ENCODE measurements at places on chromosomes 6 and 20.

DNA sequence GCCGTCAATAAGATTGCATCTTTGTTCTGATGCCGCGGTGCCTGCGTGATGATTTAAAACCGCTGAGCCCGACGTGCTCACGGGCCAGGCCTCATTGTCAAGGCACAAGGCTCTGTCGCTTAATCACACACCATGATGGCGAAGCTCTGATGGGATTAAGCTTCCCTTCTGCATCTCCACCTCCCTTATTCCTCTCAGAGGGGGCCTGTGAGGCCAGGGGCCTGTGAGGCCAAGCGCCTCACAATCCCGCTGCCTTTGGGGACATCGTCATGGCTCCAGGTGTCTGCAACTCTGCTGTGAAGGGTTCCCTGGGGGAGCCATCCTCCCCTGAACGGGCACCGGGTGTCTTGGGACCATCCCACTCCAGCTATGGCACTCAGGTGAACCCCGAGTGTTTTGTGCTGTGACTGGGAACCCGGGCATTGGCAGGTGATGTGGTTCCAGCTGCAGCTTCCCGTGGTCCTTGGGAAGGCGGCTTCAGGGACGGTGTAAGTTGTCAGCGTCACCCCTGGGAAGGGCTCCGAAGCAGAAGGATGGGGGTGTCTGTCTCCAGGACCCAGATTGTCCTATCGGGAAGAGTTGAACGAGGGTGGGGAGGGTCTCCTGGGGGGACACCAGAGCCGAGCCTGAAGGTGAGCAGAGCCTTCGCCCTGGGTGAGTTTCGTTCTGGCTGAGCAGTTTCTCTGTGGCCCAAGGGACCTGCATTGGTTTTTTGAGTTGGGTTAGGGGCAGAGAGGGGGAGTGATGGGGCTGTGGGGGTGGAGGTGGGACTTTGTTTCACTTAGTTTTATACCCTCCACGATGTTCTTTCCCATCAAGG, 18.0 kb upstream of the BHLHE23 start:
- no peak for DNase-seq

DNA sequence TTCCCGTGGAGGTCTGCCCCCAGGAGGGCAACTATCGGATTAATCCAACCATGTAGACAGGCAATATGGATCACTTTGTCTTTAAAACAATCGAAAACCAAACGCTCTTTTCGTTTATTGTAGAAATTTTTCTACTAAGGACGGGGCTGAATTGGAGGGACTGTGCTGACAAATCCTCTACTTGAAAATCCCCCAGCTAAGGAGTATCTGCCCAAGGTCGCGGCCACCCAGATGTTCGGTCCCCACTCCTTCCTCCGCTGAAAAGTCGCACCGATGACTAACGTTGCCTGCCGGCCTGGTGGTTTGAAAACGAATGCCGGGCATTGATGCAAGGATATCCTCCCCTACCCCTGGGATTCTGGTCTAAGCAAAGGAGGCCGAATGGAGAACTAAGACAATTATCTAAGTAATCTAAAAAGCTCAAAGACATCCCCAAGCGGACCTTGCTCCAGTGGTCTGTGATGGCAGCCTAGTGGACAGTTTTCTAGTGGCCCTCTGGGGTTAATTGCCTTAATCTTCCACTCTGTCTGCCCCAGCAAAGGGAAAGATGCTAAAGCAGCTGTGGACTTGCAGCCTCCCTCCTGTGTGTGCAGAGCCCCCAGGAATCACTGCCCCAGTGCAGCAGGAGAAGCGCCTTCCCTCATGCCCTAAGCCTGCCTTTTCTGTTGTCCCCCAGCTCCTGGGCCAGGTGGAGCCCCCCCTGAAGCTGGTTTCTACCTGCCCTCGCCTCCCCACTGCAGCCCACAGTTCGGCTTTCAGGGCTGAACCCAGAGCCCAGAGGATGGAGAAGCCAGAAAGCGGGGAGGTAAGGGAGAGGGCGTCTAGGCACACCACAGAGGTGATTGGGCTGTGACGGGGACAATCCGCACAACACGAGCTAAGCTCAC, 3.6 kb upstream of the FOXC1 start:
- no peak for DNase-seq

DNA sequence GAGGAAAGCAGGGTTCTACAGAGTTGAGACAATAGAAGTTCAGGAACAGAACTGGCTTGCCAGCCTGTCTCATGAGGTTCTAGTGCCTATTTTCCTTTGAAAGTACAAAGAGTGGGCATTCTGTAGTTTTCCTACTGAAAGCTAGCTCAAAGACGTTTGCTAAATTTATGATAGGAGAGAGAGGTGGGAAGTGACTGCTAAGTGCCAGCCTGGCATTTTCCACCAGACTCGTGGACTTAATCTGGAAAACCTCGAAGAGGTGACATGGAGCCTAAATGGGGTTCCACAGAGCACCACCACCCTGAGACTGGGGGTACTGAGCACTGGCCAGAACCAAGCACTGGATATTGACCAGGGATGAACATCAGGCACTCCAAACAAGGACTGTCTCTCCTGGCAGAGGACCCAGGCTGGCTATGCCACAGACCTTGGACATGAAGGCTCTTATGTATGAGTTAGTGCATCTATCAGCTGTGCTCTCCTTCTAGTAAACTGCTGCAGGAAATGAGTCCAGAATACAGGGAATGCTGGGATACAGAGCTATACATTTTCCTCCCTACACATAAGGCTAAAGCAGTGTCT, 7.1 kb downstream of the PEX6 start:
- DNase-seq: no peak

GRCh38 chr6:148395583-148396101, 53.0 kb downstream of the SASH1 start:
- no peak for DNase-seq

DNA sequence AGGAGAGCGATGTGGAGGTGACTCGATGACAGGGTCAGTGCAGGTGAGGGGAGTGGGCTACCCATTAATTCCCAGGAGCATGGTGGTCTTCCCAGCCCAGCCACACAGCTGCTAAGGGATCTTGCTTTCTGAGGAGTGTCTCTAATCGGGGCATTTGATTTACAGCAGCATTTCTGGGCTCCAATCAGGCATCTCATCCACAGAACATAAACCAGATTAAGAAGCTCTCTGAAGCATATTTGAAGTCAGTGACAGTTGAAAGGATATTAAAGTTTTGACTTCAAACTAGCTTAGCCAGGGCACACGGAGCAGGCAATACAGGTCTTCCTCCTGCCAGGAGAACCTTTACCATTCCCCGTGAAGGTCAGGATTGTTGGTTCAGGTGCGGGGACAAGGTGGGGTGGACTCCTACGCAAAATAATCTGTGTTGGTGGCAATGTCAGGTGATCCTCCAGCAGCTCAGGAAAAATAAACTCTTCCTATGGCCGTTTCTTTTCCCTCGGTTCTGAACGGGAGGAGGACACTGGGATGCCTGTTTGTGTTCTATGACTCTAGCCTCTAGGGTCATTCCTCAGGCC, 39.9 kb upstream of the ZNF831 start:
- no peak for DNase-seq

GRCh38 chr6:45483501-45483900, 105.8 kb upstream of the SUPT3H start:
- no peak for DNase-seq

GRCh38 chr6:136549300-136550044, 750 bp downstream of the MAP7 start:
- no peak for DNase-seq

DNA sequence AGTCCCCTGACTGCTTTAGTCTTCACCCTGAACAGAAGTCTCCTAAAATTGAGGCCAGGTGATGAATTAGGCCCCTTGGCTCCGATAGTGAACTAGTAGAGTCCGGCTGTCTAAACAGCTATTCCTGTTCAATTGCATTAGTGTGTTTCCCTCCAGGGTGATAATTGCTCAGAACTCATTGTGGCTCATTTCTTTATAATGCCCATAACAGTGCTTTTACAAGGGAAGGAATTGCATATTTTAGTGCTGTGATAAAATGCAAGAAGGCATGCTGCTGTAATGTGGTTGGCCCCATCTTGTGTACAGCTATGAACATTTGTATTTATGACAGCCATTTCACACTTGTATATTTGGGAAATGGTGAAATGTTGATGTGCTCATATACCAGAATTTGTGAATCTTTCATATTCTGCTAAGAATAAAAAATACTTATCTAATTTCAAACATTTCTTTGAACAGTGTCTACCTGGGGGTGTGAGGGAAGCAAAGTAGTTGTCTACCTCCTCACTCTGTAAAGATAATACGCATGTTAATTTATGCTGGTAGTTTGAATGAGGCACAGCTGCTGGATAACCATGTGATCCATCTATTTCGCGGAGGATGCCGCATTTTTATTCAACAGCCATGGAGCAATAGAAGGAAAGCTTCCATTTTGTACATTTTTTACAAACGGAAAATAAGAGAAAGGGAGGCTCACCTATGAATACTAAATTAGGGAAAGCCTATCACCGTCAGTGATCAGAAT, 451.4 kb downstream of the NKAIN2 start:
- DNase-seq: no peak

GRCh38 chr6:116412270-116412669, 41.5 kb downstream of the DSE start:
- no peak for DNase-seq

DNA sequence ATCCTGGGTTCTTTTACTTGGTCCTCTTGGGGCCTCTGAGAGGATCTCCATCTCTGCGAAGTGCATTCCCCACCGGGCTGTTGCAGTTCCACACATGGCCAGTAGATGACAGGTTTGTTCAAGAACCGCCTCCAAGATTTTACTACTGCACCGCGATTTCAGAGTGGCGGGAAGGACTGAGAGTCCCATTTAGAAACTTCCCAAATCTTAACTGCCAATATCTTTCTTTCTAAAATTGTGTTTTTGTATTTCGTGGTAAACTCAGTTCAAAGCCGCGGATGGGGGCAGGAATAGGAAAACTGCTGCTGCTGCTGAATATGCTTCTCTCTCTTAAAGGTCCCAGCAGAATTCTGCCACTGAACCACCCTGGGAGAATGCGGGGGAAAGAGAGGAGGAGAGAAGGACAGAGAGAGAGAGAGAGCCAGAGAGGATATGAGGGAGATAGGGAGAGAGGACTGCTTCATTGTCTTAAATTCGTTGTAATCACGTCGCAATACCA, 8.6 kb upstream of the BTNL2 start:
- DNase-seq: peak; percentile 1

DNA sequence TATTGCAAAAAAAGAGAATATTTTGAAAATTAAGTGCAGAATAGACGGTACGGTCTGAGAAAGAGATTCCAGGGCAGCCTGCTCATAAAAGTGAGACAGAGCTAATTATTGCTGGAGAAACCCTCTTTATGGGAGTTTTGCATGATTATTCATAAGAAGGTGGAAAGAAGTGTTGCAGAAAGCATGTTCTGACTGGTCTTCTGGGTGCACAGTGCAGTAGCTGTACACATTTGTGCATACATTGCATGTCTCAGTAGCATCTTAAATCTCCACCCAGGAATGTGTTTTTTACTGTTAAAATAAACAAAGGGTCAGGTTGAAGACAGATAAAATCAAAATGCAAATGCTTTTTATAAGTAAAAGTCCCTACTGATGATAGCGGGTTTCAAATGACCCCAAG, 1813.6 kb upstream of the DEFB115 start:
- no peak for DNase-seq

DNA sequence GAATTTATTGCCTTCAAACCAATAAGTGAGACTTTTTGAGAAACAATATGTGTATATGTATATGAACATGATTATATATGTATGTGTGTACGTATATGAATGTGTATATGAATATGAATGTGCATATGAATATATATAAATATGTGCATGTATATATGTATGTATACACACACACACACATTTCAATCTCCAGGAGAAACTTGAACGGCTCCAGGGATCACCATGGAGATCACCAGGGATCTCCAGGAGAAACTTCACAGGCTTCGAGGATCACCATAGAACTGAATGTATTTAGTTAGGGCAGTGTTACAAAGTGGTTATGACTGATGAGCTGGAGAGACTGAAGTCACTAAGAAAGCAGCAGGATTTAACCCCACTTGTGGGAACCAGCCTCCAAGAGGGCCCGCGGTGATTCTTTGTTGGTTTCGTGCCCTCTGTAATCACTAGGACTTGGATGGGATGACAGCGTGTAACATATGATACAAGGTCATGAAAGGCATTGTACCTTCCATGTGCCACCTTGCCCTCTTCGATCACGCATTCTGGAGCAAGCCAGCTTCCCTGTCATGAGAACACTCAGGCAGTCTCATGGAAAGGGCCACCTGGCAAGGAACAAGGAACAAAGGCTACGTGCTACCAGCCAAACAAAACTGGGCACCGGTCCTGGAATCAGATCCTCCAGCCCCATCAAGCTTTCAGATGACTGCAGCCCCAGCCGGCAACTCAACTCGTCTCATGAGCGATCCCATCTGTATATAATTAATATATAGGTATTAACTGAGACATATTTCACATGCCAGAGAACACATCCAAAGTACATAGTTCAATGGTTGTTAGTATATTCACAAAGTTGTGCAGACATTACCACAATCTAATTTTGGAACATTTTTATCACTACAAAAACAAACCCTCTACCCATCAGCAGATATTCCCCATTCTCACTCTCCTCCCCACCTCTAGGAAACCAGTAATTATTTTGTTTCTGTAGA, 8.6 kb downstream of the FAM50B start:
- no peak for DNase-seq

DNA sequence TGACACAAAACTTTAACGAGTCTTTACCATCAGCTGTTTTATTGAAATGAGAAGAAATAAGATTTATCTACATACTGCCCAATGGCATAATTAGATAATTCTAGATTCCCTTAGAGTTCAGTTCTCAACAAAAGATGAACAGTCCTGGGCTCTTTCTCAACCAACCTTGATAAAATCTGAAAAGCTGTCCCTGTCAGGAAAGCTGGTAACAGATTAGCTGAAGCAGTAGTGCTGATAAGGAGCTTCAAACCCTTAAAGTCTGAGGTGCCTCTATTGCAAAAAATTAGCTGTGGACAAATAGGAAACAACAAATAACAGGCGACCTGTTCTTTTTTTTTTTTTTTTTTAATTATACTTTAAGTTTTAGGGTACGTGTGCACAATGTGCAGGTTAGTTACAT, 35.9 kb upstream of the FAM135A start:
- no peak for DNase-seq

GRCh38 chr6:166449036-166449435, 66.3 kb upstream of the MPC1 start:
- DNase-seq: no peak

- no peak for DNase-seq
These were observed 69.4 kb downstream of the FYN start for GRCh38 chr6:111803804-111804203.

GRCh38 chr6:18101271-18101670, 21.2 kb downstream of the NHLRC1 start:
- DNase-seq: no peak

- no peak for DNase-seq
These were observed 30.8 kb downstream of the WRNIP1 start for GRCh38 chr6:2795956-2796355.

DNA sequence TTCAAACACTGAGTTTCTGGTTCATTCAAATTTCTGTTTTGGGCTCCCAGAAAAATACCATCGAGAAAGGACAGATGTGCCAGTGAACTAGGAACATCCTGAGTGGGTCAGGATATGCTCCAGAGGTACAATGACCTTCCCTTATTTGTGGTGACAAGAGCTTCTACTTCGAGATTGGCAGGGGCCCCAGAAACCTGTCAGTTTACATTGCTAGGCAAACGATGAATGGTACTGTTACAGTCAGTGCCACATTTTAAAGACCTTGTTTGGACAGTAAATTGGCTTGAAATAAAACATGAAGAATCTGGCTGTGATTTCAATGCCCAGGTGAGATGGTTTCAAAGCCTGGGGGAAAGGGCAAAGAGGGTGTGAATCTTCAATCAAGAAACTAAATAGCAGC, 454.5 kb upstream of the ID4 start:
- no peak for DNase-seq

Data from NCI-H2107 (cell line).